ENCODE measurements at places on chromosomes 12 and 14. TPM values are rescaled to one million over a fixed set of nuclear protein-coding genes. Genes with fewer than 3 reads are reported as not detected.

DNA sequence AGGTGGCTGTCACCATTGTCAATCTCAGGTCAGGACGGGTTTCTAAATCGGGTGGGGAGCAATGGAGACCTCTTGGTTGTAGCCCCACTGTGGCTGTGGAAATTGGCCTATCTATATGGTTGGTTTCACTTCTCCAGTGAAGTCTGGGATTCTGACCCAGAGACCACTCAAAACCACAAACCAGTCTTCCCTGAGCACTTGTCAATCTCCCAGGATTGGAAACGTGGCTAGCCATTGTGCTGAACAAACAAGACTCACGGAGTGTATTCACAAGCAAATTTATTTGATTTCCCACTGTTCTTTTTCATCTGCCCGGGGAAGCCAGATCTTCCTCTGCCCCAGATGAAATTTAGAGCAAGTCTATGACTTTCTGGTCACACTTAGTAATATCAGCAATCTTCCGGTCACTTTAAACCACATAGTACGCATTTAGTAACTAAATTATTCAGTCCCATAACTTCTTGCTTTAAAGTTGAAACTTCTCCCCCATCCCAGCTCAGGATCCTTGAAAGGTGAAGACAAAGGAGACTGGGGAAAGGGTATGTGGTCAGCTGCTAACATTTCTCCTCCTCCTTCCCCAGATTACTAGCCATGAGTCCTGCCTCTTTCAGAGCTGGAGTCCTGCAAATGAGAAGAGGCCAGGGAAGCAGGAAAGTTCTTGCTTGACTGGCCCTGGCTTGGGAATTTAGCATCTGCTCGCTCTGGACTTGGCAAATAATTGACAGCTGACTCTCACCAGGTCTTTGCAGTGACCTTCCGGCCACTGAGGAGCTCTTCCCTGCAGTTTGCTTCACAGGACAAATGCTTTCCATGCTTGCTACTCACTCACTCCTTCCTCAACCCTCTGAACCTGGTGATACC lies 123.2 kb upstream of the MAX start:
- no peaks in the 10 kb centered on the region for H3K36me3 ChIP-seq
- H3K4me3 ChIP-seq = no peak overlapping the region
- H3K27me3 ChIP-seq = no peaks in the 10 kb centered on the region

- H3K27ac ChIP-seq = no peak overlapping the region
- no peak overlapping the region for H3K4me3 ChIP-seq
- DNase-seq = no peak
- no peaks in the 10 kb centered on the region for H3K27me3 ChIP-seq
- H3K36me3 ChIP-seq = peaks cover 60% of the 10 kb centered on the region
Observed at GRCh38 chr12:132774159-132774558, 12.5 kb upstream of the ANKLE2 start.

- no peak for DNase-seq
- H3K4me1 ChIP-seq = no peaks in the 10 kb centered on the region
- H3K4me3 ChIP-seq = no peak overlapping the region
- H3K36me3 ChIP-seq = no peaks in the 10 kb centered on the region
- H3K27me3 ChIP-seq = no peaks in the 10 kb centered on the region
Observed at GRCh38 chr12:15307079-15307478, 15.2 kb upstream of the PTPRO start.

DNA sequence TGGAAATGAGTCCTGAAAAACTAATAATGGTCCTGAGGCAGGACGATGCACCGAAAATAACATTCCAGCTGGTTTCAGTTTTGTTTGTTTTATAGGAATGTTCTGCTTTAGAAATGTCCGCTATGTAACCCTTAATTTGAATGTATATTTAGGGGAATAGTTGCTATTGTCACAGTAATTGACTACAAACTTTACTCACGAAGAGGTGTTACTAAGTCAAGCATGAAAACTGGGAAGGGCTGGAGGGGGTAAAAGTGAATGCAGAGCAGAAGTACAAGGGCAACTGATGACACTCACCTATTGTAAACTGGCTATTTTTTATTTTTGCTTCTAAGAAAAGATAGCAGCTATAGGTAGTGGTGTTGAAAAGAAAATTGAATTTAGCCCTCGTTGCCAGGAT lies 230.7 kb upstream of the SYT10 start:
- no peak for DNase-seq
- no peaks in the 10 kb centered on the region for H3K27me3 ChIP-seq
- H3K27ac ChIP-seq = no peak overlapping the region

DNA sequence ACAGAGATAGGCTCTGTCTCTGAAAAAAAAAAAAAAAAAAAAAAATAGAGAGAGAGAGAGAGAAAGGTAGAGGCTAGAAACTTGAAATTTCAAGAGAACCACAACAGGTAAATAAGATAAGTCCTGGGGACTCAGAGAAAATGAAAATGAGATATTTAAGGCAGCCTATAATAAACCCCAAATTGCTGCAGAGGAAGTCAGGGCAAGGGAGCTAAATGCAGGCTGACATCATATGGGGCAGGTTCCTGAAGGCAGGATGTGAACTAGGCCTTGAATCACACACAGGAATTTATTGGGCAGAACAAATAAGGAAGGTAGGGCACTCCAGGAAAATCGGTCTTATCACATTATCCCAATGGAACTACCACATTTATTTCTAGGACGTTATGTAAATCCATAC lies 54.9 kb upstream of the NUDT4 start:
- H3K27me3 ChIP-seq = no peaks in the 10 kb centered on the region
- no peaks in the 10 kb centered on the region for H3K36me3 ChIP-seq
- H3K27ac ChIP-seq = no peak overlapping the region
- DNase-seq = no peak
- no peak overlapping the region for H3K4me3 ChIP-seq

Gene IL23A
- 1.1 TPM for total RNA-seq

DNA sequence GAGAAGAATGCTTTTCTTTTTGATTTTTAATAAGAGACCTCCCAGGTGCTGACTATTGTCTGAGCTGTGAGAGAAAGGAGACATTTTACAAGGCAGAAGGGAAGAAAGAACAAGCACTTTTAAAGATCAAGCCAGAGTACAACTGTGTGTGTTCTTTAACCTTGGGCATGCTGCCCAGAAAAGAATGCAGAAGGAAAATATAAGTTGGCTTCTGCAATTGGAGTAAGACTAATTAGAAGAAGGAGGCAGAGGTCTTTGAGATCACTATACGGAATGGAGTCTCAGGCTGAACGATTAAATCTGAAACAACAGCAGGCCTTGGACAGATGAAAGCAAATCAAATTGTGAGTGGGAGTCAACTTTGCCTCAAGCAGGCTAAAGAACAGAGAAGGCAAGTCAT lies 230.5 kb downstream of the ATP23 start:
- no peak overlapping the region for H3K27ac ChIP-seq
- peaks cover 10% of the 10 kb centered on the region for H3K4me1 ChIP-seq
- H3K36me3 ChIP-seq = no peaks in the 10 kb centered on the region
- peak; percentile 65 for DNase-seq
- H3K4me3 ChIP-seq = no peak overlapping the region

GRCh38 chr14:102872020-102872419 lies 50.4 kb upstream of the AMN start:
- no peaks in the 10 kb centered on the region for H3K36me3 ChIP-seq
- peak; percentile 70 for DNase-seq
- no peak overlapping the region for H3K27ac ChIP-seq
- H3K27me3 ChIP-seq = no peaks in the 10 kb centered on the region

Gene LPAR5
- 4.6 TPM for total RNA-seq

DNA sequence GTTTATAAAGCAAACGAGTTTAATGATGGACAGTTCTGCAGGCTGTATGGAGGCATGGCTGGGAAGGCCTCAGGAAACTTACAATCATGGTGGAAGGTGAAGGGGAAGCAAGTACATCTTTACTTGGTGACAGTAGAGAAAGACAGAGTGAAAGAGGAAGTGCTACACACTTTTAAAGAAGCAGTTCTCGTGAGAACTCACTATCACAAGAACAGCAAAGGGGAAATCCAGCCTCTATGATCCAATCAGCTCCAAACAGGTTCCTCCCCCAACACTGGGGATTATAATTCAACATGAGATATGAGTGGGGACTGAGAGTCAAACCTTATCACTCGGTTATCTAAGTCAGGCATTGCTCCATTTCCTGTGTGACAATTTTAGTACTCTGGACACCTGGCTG lies 189.9 kb upstream of the CNTN1 start:
- no peak overlapping the region for H3K4me3 ChIP-seq
- DNase-seq = no peak
- H3K4me1 ChIP-seq = no peaks in the 10 kb centered on the region
- H3K27ac ChIP-seq = no peak overlapping the region
